Stimulated activated CD4-positive, alpha-beta T cell treated with anti-CD3 and anti-CD28 coated beads, TNF-alpha, amount 100 ng/mL, for 1 hour (primary cell): ENCODE measurements at places on chromosomes 5 and 9.
A peak's percentile ranks its signal among the peaks of the same experiment; 100 is the strongest.

DNA sequence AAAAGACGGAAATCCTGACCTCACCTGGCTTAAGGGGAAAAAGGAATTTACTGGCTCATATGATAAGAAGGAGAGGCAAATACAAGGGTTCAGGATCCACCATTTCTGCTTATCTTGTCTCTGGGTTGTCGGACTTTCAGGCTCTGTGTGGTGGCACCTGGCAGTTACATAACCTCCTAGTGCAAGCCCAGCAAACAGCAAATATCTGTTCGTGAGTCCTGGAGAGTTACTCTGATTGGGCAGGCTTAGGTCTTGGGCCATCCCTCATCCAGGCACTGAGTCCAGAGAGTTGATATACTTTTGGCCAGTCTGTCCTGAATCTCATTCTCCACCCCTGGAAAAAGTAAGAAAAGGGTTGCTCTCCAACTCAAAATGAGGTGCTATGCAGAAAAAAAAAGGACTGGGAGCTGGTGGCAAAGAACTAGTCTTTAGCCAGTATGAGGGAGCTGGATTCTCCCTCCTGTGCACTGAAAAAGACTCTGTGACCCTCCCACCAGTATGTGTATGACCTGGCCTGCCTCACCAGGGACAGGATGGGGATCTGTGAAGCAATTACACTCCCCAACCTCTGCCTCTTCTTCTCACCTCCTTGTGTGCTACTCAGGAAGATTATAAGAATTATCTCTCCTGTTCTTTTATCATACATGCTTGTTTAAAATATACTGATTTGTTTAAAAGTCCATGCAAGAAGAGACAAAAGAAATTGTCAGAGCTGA lies 282.9 kb downstream of the ARHGAP26 start:
- DNase-seq, result no peak

DNA sequence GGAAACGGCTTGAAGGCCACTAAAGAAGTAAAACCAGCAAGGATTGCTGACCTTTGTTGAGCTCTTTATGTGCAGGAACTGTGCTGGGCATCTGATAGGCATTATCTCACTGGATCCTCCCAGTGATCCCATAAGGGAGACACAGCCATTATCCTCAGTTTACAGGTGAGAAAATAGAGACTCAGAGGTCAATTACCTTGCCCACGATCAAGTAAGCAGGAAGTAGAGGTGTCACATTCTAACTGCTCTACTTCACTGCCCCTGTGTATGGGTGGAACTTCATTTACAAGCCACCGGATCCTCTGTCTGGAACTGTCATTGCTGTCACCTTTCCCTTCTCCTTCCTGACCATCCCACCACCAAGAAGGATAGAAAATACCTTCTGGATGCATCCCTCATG lies 248.9 kb downstream of the CRB2 start:
- DNase-seq, result no peak

DNA sequence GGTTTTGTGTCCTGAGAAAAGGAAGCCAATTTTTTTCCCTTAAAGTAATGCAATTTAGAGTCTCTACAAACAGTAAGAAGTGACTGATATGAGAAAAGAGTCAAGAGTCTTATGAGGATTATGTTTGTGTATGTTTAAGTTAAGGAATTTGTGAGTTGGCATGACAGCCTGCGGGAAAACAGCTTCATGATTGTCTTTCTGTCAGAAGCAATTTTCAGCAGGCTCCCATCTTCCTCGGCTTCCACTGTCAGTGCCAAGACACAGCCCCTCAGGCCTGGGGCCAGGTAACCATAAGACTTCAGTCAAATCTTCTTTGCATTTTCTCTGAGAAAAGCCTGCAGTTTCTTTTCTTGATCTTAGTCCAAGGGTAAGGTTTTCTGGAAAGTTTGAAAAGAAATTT lies 17.0 kb upstream of the SELENOP start:
- no peak for DNase-seq

- DNase-seq, result no peak
Measured at GRCh38 chr5:176781054-176781375, 29.3 kb upstream of the UNC5A start.

GRCh38 chr9:121576281-121577075 lies 75.0 kb upstream of the DAB2IP start:
- no peak for DNase-seq

DNA sequence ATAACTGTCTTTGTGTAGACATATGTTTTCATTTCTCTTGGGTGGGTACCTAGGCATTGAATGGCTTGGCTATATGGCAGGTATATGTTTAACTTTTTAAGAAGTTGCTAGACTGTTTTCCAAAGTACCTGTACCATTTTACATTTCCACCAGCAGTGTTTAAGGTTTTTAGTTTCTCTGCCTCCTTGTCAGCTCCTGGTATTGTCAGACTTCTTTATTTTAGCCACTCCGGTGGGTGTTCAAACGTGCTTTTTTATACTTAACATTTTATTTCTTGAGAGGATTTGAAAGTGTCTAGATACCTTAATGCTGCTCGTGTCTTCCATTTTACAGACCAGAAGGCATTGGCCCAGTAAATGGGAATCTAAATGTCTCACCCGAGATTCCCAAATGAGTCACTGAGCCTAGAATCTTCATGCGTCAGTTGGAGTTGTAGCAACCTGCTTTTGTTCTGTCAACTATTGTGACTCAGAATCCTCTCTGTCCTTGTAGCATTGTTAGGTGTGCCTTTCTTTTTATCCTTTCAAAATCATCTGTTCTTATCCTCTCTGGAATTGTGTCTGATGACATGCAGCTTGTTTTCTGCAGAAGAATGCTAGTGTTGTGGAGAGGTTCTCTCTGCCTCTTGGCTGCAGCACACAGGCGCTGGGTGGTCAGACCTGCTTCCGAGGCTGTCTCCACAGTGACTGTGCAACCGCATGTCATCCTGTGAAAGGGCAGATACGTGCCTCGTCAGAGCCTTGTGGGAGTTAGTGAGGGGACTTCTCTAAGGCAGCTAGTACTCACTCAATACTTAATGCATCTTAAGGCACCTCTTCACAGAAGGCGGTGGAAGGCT lies 291.8 kb downstream of the AOPEP start:
- DNase-seq, result no peak

DNA sequence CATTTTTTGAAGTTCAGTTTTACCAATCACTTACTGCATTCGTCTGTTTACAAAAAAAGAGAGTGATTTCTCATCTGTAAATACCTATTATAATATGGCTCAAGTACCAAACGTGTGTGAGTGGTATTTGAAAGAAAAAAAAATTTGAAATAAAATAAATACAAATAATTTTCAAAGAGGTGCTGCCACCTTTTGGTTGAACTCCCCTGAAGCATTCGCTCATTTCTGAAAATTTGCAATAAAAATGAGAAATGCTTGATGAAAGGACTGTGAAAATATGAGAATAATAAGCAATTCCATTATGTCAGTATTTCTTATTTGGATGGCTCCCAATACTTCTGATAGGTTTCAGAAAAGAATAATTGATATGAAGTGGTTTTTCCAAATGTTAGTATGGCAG lies 409.9 kb downstream of the CTNND2 start:
- no peak for DNase-seq

- DNase-seq, result no peak
Measured at GRCh38 chr9:34459941-34460340, 1.3 kb downstream of the DNAI1 start.

GRCh38 chr5:111854186-111854585 lies 97.2 kb upstream of the NREP start:
- no peak for DNase-seq

GRCh38 chr5:141636413-141637122 lies at the start of the genes HDAC3 and RELL2:
TSS of gene HDAC3 (minus strand) at chr5:141636849. CDS start at chr5:141636790, 59 bp downstream.
TSS of gene RELL2 (plus strand) at chr5:141636997. CDS start at chr5:141638226, 1,229 bp downstream.
- DNase-seq, result peak; percentile 77

- no peak for DNase-seq
Measured at GRCh38 chr9:78365748-78366697, 69.1 kb downstream of the PSAT1 start.
